Large intestine (tissue), 12 donors: ENCODE measurements at places on chromosomes 5 and 9.

DNA sequence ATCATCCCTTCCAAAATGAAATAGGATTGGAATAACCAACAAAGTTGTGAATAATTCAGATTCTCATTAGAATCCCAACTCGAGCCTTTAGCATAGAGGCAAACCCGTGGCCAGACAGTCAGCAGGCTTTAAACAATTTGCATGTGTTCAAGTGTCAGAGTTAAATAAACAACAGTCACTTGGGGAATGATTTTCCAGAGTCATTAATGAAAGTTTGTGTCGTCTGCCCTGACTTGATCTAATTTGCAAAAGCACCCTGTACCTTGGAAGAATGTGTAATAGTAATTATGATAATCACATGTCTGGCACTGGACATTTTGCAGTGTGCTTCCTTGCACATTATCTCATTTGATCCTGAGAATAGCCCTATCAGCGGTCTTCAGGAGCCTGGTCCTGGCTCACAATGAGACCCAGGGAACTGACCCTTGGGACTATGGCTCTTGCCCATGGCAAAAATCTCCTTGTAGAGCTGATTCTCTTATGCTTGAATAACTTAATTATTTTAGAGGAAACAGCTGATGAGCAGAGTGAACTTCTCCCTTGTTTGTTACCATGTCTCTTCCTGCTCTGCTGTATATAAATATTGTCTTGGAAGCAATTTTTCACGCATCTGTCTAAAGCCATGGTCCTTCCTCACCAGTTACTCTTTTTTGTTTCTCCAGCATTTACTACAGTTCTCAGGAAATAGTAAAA is 272.7 kb downstream of the NR3C1 start:
- DNase-seq = peak; percentile 7

DNA sequence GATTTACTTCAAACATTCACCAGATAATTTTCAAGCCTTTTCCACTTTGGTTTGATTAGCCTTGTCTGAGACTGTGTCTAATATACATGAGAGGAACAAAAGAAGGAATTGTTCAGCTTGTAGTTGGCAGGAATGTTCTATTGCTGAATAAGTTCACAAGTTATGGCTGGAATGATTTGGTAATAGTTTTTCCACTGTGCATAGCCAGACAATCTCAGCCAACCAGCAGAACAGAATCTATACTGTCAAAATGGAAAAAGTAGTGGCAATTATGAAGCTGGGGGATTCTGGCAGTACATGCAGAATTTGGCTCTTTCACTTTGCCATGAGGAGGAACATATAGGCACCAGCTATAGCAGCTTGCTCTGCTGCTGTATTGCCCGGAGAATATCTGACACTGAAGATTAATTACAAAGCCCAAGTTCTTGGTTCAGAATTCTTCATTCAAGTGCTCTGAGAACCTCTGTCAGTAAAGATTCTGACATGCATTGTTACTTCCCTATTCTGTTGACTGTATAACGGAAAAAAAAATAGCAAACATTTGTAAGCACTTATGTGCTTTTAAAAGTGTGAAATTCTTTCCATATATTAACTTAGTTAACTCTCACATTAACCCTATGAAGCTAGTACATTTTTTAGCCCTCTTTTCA is 150.6 kb downstream of the PRR16 start:
- DNase-seq = no peak

DNA sequence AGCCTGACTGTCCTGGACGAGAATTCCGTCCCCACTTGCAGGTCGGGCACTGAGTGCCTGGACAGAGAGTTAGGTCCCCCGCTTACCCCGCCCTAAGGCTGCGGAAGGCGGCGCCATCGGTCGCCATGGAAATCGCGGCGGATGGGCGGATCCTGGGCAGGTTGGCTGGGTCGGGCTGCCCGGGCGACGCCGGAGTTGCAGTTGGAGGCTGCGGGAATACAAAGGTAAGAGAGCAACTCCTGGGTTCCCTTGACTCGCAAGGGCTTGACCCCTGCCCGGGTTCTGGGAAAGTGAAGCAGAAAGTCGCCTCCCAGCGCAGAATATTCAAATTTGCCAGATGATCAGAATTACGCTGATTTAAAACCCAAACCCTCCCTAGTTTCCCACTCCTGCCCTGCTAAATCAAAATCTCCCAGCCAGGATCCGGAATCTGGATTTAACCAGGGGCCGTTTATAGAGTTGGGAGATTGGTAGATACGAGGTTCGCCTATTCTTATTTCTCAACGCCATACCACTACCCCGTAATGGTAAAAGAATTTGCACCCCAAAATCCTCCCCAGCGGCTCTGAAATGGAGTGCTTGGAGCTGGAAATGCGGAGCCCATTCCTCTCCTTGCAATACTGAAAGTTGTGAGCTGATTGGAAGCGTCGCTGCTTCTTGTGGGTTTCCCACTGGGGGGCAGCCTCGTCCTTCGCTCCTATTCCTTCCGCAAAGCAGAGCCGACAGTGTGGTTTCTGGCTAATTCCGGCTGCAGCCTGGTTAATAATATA is 156.4 kb upstream of the RASEF start:
- DNase-seq = peak; percentile 79

DNA sequence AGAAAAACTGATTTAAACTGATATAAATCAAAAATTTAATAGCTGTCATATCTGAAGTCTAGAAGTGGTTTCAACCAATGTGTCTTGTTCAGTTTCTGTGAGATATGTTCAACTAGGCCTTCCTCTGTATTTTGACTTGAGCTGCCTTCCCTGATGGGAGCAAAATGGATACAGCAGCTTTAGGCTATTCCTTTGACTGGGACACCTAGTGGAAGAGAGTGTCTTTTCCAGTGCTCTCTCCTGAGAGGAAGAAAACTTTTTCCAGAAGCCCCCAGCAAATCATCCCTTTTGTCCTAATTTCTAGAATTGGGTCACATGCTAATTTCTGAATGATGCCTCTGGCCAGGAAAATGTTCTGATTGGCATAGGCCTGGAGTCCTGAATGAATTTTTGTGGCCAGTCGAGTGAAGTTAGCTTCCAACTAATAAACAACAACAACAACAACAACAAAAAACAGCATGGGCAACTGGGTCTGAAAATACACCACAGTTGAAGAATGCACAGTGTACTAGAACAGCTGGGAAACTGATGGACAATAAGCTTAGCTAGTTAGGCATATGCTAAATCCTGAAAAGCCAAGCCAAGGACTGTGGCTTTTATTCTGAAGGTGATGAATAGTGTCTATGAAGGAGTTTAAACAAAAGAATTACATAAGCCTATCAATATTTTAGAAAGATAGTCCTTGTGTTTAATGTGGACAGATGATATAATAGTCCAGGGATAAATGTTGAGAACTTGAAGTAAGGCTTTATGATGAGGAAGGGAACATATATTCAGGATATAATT is 125.7 kb downstream of the FBN2 start:
- DNase-seq = no peak

DNA sequence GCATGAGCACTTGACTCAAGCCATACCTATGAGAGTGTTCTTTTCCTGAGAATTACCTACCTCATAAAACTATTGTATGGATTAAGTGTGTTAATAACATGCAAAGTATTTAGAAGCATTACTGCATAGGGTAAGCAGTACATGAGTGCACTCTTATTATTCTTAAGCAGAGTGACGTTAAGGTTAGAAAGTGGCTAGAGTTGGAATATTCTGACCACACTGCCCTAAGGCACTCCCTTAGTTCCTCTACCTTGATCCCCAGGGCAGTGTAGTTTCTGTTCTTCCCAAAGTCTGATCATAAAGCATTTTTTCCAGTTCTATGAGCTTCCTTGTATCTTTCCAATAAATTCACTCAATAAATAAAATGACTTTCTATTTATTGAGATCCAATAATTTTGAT is 189.2 kb downstream of the PCSK1 start:
- no peak for DNase-seq
